ENCODE measurements at places on chromosomes 16 and 17.
A peak's percentile ranks its signal among the peaks of the same experiment; 100 is the strongest.

GRCh38 chr17:43549496-43549895 is 3.4 kb upstream of the ETV4 start:
- no peak for DNase-seq

DNA sequence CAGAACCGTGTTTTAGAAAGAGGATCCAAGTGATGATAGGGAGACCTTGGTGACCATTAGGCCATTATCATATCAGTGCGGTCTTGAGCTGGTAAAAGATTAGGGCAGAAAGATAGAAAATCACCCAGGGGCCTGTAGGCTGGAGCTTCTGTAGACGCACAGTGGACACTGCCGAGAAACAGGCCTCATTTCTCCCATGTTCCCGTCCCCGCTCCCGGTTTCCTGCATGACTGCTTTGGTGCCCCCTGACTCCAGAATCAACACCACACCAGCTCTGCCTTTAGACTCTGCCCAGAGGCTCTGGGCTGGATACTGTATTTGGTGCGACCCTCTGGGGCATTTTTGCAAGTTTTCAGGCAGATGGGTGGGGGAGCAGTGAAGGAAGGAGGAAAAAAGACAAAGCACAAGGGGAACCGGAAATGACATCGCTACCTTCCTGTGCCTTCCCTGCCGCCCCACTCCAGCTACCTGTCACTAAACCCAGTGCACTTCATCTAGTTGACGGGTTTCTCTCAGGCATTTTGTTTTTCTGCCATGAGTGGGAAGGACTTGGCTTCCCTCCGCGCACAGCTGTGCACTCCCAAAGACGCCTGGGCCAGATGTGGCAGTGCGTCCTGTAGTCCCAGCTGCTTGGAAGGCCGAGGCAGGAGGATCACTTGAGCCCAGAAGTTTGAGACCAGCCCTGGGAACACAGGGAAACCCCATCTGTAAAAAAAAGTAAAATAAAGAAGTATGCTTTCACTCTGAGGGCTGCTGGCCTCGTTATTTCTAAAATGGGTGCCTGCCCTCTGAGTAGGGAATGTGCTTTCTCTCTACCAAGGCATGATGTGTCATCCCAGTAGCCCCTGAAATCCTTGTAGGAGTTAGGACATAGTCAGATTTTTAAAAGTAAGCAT is 214.1 kb downstream of the RPTOR start:
- no peak for DNase-seq

DNA sequence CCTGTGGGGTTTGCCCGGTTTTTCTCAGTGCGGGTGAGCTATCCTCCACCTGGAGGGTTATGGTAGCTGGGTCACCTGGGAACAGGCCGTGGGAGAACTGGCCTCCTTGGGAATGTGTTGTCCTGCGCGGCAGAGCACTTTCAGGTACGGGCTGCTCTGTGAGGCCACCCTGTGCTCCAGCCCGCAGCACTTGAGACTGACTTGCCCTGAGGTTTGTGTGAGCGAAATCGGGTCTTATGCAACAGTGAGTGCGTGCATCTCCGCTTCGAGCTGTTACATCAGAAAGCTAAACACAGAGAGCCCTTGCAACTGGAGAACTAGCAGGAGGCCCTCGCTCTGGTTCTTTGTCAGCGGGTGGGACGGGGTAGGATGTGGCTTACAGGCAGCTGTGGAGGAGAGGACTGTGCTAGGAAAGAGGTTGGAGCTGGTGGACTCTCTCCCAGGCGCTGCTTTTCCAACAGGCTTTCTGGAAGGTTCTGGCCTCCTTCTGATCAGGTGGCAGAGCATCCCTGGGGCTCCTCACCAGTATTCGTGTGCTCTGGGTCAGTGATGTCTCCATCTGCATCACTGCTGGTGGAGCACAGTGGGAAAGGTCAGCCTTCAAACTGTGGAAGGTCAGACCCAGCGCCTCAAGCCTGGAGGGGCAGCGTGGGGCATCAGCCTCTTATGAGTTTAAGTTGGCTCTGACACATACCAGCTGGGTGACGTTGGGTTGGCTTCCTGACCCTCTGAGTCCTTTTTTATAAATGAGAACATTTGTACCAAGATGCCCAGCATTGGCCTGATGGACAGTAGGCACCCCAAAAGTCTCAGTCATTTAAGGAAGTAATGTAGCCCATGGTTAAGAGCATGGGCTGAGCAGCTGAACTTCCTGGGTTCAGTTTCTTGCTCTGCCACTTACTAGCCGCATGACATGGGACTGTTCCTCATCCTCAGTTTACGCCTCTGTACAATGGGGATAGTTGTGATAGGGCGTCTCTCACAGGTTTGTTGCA is 76.3 kb downstream of the KSR1 start:
- no peak for DNase-seq

DNA sequence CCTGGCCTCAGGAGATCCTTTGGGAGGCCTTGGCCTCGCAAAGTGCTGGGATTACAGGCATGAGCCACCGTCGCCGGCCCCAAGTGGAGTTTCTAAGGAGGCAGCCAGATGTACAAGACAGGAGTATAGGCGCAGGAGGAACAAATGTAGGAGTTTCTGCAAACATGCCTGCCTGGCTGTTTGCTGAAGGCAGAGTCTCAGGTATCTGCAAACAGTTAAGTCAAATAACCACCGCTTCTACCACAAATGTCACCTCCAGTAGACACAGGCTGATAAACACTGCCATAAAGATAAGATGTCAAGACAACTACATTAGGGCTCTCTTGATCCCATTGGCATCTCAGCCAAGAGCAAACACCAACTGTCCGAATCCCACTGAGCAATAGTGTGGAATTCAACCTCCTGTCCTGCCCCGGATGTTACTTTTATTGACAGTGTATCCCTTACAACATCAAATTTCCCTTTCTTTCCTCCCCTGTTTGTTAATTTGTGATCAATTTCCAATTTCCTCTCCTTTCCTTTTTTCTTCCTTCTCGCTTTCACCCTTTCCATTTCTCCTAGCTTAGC is 5.6 kb upstream of the COG1 start:
- DNase-seq: no peak

- DNase-seq: no peak
These were observed 60.6 kb downstream of the AIPL1 start for GRCh38 chr17:6374271-6374691.

- no peak for DNase-seq
These were observed 104.1 kb upstream of the CORO6 start for GRCh38 chr17:29726715-29727252.

DNA sequence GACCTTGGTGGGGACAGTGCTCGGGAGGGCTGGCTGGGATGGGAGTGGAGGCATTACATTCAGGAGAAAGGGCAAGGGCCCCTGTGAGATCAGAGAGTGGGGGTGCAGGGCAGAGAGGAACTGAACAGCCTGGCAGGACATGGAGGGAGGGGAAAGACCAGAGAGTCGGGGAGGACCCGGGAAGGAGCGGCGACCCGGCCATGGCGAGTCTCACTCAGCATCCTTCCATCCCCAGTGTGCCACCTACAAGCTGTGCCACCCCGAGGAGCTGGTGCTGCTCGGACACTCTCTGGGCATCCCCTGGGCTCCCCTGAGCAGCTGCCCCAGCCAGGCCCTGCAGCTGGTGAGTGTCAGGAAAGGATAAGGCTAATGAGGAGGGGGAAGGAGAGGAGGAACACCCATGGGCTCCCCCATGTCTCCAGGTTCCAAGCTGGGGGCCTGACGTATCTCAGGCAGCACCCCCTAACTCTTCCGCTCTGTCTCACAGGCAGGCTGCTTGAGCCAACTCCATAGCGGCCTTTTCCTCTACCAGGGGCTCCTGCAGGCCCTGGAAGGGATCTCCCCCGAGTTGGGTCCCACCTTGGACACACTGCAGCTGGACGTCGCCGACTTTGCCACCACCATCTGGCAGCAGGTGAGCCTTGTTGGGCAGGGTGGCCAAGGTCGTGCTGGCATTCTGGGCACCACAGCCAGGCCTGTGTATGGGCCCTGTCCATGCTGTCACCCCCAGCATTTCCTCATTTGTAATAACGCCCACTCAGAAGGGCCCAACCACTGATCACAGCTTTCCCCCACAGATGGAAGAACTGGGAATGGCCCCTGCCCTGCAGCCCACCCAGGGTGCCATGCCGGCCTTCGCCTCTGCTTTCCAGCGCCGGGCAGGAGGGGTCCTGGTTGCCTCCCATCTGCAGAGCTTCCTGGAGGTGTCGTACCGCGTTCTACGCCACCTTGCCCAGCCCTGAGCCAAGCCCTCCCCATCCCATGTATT is 1.1 kb downstream of the CSF3 start:
- DNase-seq: no peak

- DNase-seq: peak; percentile 71
These were observed 717 bp downstream of the UBE2Z start for GRCh38 chr17:48908853-48909394.

DNA sequence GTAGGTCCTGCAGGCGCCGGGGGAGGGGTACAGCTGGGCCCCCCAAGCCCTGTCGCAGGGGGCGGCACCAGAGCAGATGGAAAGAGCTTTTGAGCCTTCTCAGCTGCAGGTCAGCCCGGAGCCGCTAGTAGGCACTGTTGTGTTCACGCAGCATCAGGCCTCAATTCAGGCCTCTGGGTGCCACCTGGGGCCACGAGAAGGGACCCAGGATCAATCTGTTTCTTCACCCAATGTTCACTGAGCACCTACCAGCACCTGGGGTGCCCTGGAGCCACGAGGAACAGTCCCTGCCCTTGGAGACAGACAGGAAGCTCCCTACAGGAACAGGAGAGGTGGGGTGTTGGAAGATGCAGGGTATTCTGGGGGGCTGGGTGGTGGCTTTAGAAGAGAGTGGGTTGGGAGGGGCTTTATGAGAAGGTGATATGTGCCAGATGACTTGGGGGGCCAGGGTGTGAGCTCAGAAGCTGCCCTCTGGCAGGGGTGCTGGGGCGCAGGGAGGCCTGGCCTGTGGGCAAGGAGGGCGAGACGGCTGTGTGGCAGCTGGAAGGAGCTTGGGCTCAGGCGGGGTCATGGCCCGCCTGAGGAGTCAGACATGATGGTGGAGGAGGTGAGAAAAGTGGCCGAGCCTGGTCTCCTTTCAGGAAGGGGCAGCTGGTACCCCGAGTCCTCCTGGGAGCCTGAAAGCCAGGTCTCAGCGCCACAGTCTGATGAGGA is 121.9 kb upstream of the GSE1 start:
- no peak for DNase-seq

- no peak for DNase-seq
These were observed 255.6 kb upstream of the HSBP1 start for GRCh38 chr16:83552228-83552627.

DNA sequence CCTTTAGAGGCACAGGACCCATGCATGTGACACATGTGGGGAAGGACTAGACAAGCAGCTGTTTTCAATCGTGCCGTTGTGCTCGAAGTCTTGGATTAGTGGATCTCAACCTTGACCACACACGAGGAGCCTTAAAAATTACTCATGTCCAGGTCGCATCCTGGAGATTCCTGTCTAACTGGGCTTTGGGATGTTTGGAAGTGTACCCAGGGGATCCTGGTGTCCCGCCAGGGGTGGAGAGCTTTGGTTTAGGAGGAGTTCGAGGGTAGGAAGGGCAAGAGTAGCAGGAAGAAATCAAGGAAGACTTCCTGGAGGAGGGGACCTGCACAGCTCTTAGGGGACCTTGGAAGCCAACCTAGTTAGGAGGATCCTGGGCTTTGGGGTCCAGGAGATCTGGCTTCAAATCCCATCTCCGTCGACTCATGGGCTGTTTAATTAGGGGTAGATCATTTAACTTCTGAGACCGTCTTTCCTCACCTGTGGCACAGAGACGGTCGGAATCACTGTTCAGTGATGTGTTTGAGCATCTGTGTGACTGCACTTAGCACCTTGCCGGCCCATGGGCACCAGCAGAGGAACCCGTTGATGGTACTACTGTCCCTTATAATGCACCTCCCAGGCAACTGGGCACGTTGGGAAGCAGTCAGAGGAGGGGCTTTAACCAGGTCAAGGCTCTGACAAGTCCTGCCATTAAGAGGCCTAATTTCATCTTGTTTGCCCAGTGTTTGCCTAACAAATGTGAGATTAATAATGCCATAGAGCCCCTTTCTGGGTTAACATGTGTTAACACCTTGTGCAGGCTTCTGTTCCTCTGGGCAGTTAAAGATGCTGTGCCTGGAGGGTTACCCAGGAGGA is 102.0 kb upstream of the PLCG2 start:
- no peak for DNase-seq

DNA sequence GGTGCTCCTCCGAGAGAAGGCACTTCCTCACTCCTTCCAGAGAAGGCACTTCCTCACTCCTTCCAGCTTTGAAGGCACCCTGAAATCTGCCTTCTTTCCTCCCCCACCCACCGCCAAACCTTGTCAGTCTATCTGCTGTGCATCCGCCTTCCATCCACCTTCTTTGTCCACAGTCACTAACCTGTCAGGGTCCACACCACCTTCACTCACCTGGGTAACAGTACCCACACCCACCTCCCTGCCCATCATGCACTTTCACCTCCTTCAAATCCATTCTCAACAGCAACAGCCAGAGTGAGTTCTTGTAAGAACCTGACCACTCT is 5.2 kb downstream of the CCDC102A start:
- no peak for DNase-seq
